ENCODE measurements at places on chromosomes 7 and 10.

GRCh38 chr7:149414745-149415390 lies 46.0 kb downstream of the ZNF777 start:
- DNase-seq: no peak

- DNase-seq: no peak
Observed at GRCh38 chr7:45984386-45985295, 63.6 kb upstream of the IGFBP3 start.

DNA sequence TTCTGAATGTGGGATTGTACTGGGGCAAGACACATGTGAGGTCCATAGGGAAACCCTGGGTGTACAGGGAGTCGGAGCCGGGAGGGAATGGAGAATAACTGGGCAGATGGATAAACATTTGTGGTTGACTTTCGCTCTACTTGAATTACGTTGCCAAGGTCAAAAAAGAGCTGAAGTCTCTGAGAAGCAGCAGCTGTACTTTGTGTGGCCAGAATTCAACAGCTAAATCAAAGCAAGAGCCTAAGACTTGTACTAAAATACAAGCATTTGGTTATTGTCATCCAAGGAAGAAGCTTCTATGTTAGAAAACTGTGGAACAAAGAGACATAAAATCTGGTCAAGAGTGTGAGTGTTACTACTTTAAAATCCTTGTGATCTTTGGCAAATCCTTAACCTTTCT lies 457.2 kb downstream of the ARL4A start:
- DNase-seq: no peak

GRCh38 chr10:80512031-80512526 lies 25.6 kb upstream of the SH2D4B start:
- DNase-seq: no peak

GRCh38 chr7:9978106-9979064 lies 995.3 kb upstream of the PHF14 start:
- no peak for DNase-seq

GRCh38 chr7:64559206-64559605 lies 3.7 kb downstream of the ZNF680 start:
- DNase-seq: no peak

- DNase-seq: no peak
Observed at GRCh38 chr10:51260376-51260775, 186.1 kb downstream of the PRKG1 start.

Data from NCI-H1092 (cell line).